Uterus (tissue), 4 donors: ENCODE measurements at places on chromosomes 12 and 14. TPM values are rescaled to one million over a fixed set of nuclear protein-coding genes. Genes with fewer than 3 reads are reported as not detected.

DNA sequence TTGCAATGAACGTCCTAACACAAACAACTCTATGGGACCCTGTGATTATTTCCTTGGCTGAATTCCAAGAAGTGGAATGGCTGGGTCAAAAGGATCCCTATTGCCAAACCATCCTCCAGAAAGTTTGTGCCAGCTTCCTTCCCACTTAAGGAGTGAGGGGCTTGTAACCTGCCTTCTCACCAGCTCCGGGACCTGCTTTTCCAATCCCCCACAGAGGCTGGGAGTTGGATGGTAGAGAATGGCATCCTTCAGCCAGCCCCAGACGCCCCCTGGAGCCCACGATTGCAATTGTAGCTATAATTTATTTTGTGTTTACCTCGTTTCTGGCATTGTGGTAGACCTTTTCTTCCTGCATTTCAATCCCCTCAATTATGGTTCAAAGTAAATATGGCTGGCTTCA, 9.7 kb upstream of the ZDHHC22 start:
- DNase-seq, result no peak

GRCh38 chr14:57578801-57579200, 85.1 kb upstream of the CCDC198 start:
- no peak for DNase-seq

Gene GCH1
- total RNA-seq, result 10.6 TPM

Gene STYK1
- not detected for total RNA-seq

Gene NTN4
- total RNA-seq, result 39.1 TPM

Gene MAP1LC3B2
- 3.6 TPM for total RNA-seq

Gene ENDOU
- not detected for total RNA-seq
